Activated CD4-positive, alpha-beta T cell treated with anti-CD3 and anti-CD28 coated beads, Interleukin-2, amount 10 ng/mL, durations not matched to agents 7 days and 5 days (primary cell): ENCODE measurements at places on chromosomes 16 and 17. TPM values are rescaled to one million over a fixed set of nuclear protein-coding genes. Genes with fewer than 3 reads are reported as not detected.
A peak's percentile ranks its signal among the peaks of the same experiment; 100 is the strongest.

The KRT12 gene
- total RNA-seq = not detected

The SLC38A8 gene
- not detected for total RNA-seq

DNA sequence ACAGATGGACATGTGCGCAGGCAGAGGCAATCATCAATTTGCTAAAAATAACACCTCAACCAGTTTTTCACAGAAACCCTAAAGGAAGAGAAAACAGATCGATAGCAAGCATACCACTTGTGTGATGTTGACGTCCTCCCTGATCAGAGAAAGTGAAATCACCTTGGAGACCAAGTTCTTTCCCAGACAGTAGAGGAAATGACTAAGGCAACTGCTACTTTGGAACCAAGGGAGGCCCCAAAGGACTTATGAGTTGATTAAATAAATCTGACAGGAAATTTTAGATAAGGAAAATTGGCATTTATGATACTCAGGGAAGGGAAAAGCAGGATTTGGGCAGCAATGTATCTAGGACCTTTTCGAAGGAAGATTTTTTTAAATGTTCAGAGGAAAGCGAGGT, 267.1 kb upstream of the ASIC2 start:
- DNase-seq = no peak

GRCh38 chr17:41058741-41059140, 1.2 kb downstream of the KRTAP2-3 start:
- no peak for DNase-seq

DNA sequence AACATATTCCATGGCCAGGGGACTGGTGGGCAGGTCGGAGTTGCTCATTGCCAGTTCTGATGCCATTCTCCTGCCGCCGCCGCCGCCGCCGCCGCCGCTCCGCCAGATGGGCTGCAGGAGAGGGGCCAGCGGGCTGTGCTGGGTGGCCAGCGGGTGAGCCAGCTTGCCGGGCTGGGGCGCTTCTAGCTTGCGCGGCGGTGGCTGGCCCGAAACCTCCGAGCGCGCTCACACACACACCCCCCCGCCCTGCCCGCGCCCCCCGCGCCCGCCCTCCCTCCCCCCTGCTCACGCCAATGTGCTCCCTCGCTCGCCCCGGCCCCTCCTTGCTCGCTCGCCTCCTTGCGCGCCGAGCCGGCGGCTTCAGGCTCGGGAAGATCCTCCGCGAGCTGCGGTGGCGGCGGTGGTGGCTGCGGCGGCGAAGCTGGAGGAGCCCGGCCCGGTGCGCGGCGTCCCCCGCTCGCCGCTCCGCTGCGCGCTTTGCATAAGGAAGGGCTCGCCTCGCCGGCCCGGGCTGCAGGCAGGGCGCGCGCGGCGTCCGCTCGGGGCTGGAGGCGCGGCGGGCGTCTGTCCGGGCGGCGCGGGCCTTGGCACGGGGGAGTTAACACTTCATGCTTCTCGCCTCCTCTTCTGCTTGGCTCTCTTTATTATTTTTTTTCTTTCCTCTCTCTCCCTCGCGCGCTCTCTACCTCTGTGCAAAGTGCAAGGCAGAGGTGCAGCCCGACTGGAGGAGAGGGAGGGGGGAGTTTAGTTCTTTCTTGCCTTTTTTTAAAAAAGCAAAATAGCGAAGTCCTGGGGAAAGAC, 500 bp downstream of the MAF start:
- peak; percentile 38 for DNase-seq

GRCh38 chr17:82375359-82376041, 3.9 kb downstream of the UTS2R start:
- DNase-seq = no peak
